Effector memory CD4-positive, alpha-beta T cell (primary cell): ENCODE measurements at places on chromosomes 1 and 21.
A peak's percentile ranks its signal among the peaks of the same experiment; 100 is the strongest.

- no peak for DNase-seq
Measured at GRCh38 chr1:44031252-44032169, at the start of gene SLC6A9. TSS of gene SLC6A9 (minus strand) at chr1:44031462. CDS start at chr1:44024277, 7,185 bp downstream.

GRCh38 chr21:43793243-43793642 is 3.9 kb downstream of the RRP1 start:
- no peak for DNase-seq

GRCh38 chr1:109516872-109517271 is 7.3 kb upstream of the AMIGO1 start:
- DNase-seq: no peak

DNA sequence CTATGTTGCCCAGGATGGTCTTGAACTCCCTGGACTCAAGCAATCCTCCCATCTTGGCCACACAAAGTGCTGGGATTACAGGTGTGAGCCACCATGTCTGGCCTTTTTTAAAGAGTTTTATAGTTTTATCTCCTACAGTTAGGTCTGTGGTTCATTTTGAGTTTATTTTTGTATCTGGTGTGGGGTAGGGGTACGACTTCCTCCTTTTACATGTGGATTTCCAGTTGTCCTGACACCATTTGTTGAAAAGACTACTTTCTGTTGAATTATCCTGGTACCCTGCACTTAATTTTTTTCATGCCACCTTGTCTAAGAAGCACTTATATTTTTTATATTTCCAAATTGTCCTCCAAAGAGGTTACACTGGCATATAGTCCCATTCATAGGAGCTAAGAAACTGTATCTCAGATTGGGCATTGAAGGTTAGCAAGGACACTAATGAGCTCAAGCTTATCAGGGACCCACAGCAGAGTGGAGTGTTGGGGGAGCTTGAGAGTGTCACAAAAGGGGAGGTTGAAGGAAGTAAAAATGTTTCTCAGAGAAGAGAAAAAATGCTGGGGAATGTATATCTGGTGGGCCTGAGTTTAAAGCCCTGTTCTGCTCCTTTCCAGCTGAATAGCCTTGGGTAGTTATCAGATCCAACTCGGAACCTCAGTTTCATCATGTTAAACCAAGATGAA is 23.4 kb upstream of the MEF2D start:
- no peak for DNase-seq

DNA sequence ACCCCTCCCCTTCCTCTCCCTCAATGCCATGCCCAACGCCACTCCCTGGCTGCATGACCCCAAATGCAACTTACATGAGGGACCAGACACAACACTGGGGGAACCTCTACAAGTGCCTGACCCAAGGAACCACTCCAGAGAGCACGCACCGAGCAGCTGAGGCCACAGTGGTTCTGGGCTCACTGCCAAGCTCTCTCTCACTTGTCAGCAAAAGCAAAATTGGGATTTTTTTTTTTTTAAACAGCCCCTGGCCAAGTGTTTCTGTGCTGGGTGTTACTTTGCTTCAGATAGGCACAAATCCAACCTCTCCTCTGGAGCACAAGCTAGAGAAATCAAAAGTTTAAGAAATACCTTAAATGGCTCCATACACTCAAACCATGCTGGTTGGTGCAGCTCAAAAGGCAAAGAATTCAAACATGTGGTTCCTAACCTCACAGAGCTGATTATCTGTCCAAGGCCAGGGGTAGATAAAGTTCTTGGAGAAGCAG is 363.0 kb downstream of the SETD4 start:
- no peak for DNase-seq

- DNase-seq: no peak
Measured at GRCh38 chr1:119506941-119507340, at the start of gene HSD3B1. TSS of gene HSD3B1 (plus strand) at chr1:119507210. CDS start at chr1:119507477, 267 bp downstream.

DNA sequence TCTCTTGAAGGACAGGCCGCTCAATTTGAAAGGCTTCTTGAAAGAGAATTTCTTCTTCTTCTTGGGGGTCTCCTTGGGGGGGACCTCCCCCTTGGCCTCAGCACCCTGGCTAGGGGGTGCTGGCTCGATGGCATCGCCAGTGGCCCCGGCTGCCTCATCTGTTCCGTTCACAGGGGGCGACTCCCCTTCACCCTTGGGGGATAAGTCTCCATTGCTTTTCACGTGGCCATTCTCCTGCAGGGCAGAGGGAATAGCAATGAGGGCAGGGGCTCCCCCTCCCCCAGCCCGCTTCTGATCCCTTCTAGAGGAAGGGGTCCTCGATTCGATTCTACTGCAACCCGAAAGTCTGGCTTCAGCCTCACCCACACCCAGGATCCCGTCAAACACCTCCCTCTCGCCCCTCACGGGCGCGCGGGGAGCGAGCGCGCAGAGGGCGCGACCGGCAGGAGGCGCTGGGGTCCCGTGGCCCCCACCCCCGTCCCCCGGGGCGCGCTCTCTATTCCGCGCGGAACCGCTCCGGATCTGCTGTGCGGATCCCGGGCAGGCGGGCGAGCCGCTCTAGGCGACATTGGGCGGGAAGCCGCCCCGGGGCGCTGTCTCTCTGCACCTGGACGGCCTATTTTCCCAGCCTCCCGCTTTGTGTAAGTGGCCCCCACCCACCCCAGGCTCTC is 1.0 kb downstream of the MARCKSL1 start:
- DNase-seq: peak; percentile 58

GRCh38 chr1:82110366-82111254 is 309.9 kb downstream of the ADGRL2 start:
- no peak for DNase-seq

GRCh38 chr1:154998818-154999570 is 3.6 kb upstream of the ZBTB7B start:
- DNase-seq: peak; percentile 41

DNA sequence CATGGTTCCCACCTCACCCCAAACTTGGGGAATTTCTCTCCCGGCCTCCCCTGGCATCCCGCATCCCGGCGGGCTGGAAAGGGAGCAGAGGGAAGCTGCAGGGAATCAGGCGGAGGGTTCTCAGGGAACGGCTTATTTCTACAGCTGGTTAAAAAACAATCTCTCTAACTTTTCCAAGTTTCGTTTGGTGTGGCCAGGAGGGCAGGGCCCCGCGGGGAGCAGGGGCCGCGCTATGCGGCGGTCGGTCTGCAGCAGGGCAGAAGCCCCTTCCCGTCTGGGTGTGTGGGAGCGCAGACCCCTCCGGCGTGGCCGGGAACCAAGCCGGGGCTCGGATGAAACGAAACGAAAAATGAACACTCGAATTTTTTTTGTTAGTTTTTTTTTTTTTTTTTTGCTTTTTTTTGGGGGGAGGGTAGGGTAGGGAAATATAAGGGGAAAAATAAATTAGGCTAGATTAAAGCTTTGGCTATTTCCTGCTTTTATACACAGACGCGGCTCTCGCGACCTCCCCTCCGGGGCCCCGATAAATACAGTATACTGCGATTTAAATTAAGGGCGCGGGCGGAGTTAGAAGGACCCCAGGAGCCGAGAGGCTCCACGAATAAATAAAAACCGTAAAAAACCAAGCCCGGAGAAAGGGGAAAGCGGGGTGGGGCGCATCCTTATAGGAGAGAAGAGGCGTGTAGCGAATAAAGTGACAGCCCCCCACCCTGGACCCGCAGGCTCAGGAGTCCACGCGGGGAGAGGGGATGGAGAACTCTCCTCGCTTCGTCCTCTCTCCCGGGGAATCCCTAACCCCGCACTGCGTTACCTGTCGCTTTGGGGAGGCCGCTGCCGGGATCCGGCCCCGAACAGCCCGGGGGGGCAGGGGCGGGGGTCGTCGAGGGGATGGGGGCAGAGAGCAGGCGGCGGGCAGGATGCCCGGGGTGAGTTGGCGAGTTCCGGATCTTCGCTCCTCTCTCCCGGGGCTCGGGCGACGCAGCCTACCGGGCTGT is 2.1 kb downstream of the POU3F1 start:
- no peak for DNase-seq

DNA sequence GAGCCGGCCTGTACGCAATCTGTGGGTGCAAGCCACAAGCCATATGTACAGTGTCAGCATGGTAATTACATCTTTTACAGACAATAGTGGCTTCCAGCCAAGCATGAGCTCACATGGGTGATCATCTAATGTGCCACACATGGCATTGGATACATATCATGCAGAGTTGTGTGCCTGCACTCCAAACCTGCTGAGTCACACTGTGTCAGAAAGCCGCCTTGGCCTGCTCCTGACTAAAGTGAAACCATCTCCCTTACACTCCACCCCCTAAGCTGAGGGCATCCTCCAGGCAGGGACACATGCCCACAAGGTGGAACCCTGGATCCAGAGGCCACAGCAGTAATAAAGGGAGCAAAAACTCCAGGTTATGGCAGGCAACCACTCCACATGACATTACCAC is 72.5 kb downstream of the KCNT2 start:
- DNase-seq: no peak

DNA sequence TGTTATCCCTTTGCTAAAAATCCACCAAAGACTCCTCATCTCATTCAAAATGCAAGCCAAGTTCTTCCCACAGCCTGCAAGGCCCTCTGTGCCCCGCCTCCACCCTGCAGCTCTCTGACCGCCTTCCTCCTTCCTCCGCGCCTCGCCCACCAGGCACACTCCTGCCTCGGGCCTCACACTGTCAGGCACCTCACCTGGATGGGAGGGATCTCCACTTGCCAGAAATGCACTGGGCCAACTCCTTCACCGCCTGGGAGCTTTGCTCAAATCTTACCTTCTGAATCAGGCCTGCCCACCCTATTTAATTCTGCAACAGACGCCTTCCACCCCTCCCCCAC is 26.2 kb downstream of the PGBD5 start:
- no peak for DNase-seq

DNA sequence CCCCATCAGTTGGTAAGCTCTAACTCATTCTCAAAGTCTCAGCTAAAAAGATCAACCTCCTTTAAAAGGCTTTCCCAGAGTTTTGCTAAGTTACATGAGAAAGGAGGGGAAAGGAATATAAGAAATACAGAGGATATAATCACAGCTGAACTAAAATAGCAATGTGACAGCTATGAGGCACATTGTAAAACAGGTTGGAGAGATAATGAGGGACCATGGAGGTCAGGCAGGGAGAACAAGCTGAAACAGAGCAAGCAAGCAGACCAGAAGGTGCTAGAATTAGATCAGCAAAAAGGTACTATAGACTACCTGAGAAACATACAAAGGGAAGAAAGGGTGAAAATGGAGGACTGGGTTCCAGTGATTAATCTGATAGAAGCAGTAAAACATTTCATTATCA is 28.5 kb downstream of the GPATCH2 start:
- DNase-seq: no peak

DNA sequence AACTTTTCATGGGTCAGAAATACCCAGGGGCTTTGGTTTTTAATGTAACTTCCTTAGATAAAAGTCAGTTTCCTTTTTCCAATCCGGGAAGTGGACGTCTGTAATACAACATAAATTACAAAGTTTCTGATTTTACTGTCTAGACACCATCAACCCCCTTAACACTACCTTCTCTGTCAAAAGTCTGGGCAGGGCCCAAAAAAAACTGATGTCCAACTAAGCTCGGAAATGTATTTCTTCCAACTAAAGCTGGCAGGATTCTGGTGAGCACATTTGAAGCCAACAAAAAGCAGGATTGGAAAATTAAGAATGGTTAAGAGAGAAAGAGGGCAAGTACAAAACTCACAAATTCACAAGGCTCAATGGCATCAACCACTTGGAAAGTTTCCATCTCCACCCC is 24.3 kb downstream of the DDAH1 start:
- DNase-seq: no peak

GRCh38 chr1:202289009-202289408 is 52.7 kb downstream of the UBE2T start:
- DNase-seq: no peak

DNA sequence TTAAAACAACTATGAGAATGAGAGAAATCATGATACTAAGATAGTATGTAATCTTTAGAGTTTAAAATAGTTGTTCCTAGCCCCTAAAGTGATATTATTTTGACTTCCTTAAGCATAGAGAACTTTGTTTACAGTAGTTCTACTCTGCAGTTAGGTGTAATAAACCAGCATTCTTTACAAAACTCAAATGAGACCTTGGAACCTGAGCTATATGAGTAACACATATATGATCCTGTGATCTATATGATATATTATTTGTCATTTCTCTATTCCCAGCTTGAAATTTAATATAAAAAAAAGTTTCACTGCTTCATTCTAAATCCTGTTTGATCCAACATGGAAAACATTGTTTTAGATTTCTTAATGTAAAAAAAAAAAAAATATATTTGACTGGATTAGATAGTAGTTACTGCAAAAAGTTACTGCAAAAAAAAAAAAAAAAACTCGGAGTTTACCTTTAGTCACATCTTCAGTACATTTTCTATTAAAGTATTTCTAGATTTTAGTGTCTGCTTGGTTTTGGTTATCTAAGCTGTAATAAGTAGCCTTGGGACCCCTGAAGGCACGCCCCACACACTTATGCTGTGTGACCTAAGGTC is 463.8 kb downstream of the USP25 start:
- DNase-seq: no peak

DNA sequence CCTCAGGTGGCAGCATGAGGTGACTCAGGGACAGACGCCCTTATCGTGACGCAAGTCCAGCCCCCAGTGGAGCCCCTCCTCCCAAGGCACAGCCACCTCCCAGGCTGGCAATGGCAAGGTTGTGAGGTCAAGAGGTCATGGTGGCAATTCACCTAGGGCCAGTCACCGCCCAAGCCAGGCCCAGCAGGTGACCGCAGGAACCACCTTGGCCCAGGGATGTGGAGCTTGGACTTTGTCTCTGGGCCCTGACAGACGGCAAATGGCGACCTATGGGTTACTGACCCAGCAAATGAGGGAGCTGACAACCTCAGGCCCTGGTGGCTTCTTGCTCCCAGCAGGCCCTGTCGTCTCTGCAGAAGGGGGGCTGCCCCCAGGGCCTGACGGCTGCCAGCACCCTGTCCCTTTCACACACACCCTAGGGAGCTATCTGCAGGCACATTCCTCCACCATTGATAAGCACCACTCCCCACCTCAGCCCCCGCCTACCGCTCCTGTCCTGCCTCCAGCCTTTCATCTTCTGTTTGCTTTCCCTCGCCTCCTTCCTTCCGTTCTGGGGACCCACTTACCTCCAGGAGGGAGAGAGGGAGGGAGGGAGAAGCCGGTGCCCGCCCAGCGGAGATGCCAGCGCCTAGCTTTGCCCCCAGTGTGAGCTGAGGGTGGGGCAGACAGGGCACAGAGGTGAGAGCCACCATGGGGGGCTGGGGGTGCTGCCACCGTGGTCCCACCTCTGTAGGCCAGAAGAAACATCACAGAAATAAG is 12.1 kb downstream of the EPHA2 start:
- DNase-seq: no peak

DNA sequence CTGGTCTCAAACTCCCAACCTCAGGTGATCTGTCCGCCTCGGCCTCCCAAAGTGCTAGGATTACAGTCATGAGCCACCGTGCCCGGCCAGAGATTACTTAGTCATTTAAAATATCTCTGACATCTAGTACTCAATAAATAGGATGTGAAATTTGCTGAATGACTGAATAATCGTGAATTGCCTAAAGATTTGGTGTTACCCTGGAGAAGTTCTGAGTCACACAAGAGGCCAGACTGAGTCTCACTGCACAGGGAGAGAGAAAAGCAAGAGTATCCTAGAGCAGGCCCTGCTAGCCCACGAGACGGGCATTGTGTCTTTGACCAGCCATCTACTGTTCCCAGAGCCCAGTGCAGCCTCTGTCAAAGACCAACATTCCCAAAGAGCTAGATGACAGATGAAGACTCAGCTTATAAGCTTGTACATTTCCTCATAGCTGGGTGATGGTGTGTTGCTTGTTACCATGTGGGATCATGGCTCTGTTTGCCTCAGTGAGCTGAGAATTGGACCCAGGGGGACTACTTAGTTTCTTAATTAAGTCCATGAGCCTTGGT is 5.6 kb upstream of the EIF4G3 start:
- DNase-seq: no peak

GRCh38 chr1:112188611-112189010 is 199.1 kb upstream of the KCND3 start:
- no peak for DNase-seq

- DNase-seq: no peak
Measured at GRCh38 chr1:246565751-246566127, 322 bp downstream of the TFB2M start.
